ENCODE measurements at places on chromosomes 11 and 22. TPM values are rescaled to one million over a fixed set of nuclear protein-coding genes. Genes with fewer than 3 reads are reported as not detected.

UPK3A gene
- not detected for total RNA-seq

CLDN5 gene
- 2.1 TPM for total RNA-seq

OR4A16 gene
- total RNA-seq = not detected

NRIP3 gene
- 0.94 TPM for total RNA-seq

KIRREL3 gene
- 0.23 TPM for total RNA-seq

KCTD14 gene
- total RNA-seq = 0.26 TPM

Measured in pericardium fibroblast (primary cell).